Psoas muscle (tissue), 8 donors: ENCODE measurements at places on chromosomes 1 and 21. TPM values are rescaled to one million over a fixed set of nuclear protein-coding genes. Genes with fewer than 3 reads are reported as not detected.
A peak's percentile ranks its signal among the peaks of the same experiment; 100 is the strongest.

The ST6GALNAC3 gene
- 4.2 TPM for total RNA-seq

The RAVER2 gene
- total RNA-seq: 10.6 TPM

DNA sequence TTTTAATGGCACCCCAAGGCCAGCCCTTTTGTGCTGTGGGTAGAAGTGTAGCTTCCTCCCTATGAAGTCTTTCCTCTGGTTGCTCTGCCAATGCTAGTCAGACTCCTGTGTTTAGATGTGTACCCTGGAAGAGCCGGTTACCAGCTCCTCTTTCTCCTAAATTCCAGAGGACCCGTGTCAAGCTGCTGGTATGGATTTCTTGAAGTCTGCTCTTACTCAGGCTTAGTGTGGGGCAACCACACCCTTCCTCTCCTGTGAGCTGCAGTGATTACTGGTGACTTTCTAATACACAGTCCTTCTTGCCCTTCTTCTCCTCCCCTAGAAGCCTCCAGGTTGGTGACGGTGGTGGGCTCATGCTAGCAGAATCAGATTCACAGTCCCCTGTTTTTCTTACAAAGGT is 74.1 kb upstream of the AKT3 start:
- no peak for DNase-seq

The GCSAML gene
- total RNA-seq: not detected

The DENND2C gene
- total RNA-seq: 16.4 TPM

DNA sequence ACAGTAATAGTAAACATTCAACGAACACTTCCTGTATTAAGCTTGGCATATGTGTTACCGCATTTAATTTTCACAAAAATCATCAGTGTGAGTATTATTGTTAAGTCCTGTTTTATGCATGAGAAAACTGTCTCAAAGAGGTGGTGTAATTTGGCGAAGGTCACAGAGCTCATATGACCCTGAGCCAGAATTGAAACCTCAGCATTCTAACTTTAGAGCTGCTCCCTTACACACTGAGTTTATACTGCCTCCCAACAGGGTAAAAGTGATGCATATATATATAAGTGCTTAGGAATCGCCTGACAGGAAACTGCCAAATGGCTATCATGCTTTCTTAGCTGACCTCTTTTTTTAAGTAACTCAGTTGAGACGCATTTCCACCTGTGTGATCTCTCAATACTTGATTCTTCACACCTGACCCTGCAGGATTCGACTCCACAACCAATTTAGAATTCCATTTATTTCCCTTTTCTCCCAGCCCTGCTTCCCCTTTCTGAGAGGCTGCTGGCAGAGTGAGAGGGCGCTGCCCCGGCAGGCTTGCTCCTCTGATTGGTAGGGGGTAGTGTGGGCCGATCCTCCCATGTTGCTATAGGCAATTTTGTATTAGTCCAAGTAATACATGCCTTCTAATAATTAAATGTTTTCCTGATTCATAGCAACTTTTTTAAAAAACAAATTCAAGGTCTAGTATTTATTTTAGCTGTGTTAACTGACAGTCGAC is 40.5 kb downstream of the ZBTB40 start:
- no peak for DNase-seq

- DNase-seq: no peak
Measured at GRCh38 chr1:208722592-208722991, 478.4 kb upstream of the PLXNA2 start.

The PLPPR5 gene
- not detected for total RNA-seq

The RAB25 gene
- total RNA-seq: not detected

GRCh38 chr21:29610779-29611360 is 312.1 kb downstream of the BACH1 start:
- no peak for DNase-seq

The SLC9C2 gene
- not detected for total RNA-seq

DNA sequence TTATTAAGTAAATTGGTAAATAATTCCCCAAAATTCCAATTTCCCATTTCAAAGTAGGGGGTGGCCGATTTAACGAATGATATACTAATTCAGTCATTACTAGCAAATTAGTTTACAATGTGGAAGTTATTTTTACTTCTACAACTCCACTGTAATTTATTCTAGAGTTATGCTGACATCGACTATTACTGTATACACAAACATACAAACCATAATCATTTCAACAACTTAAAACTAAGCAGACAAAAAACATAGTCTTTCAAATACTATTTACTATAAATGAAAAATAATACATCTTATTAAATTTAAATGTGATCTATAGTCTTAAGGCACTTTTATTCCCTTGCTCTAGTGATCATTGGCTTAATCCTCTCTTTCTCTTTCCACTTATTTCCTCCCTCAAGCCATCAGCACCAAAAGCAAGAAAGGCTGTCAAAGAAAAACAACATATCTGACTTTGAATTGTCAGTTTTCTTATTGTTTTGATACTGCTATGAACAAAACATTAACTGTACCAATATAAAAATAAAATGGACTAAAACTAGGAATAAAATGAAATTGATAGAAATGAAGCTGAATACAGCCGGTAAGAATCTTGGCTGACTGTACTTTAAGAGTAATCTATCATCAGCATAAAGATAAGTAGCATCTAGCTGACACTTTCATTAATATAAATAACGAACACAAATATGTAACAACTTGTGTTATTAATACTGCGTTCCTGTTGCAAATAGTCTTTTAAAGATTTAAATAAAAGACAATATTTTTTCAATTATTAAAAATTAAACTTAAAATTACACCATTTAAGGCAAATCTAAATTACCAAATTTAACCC is 4.1 kb downstream of the CDC42BPA start:
- DNase-seq: no peak

GRCh38 chr21:32772281-32773047 is 909 bp upstream of the PAXBP1 start:
- peak; percentile 60 for DNase-seq

- peak; percentile 21 for DNase-seq
Measured at GRCh38 chr1:5974631-5975030, 17.6 kb downstream of the NPHP4 start.

GRCh38 chr1:246043556-246043955 is 463.5 kb downstream of the SMYD3 start:
- DNase-seq: no peak

- DNase-seq: no peak
Measured at GRCh38 chr1:206886831-206887230, 10.4 kb upstream of the IL24 start.

- DNase-seq: no peak
Measured at GRCh38 chr1:228940926-228941325, 205.6 kb downstream of the RHOU start.

GRCh38 chr1:182069028-182069466 is 7.5 kb upstream of the ZNF648 start:
- DNase-seq: peak; percentile 77

The TRIM46 gene
- 0.15 TPM for total RNA-seq

- no peak for DNase-seq
Measured at GRCh38 chr1:58827298-58827697, 43.5 kb upstream of the JUN start.

DNA sequence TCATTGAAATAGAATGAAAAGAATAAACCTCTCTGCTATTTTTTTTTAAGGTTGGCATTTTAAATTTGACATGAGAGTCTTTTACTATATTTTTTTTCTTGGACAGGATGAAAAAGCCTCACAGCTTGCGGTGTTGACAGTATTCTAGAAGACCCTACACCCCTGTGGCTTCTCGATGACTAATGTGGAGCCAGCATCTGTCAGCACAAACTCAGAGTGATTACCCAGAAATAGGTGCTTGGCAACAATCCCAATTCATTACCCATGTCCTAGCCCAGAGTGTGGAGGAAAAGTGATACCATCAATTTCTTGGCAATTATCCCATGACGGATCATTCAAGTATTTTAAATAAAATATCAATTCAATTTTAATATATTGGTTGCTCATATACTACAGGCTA is 186.8 kb upstream of the MAP1LC3C start:
- DNase-seq: no peak

DNA sequence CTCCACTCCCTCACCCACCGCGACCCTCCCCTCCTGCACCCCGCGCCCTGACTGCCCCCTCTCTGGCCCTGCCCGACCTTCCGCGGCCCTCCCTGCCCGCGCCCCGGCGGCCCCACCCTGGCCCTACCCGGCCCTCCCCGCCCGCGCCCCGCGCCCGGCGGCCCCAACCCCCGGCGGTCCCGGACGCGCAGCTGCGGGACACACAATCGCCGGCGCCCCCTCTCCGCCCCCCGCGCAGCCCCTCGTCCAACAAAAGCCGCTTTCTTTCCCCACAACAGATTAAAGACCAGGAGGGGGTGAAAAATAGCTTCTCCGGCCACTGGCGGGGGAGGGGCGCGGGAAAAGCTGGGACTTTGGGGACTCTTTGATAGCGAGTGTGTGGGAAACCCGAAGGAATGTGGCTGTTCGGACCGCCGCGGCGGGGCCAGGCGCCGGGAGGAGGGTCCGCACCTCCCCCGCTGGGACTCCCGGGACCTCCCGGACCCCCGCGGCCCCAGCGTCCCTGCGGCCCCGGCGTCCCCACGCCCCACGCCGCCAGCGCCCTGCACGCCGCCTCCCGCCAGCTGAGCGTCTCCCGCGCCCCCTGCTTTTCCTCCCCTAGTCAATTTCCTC is 8.8 kb upstream of the ID3 start:
- peak; percentile 45 for DNase-seq
